ENCODE measurements at places on chromosomes 2 and 18.

DNA sequence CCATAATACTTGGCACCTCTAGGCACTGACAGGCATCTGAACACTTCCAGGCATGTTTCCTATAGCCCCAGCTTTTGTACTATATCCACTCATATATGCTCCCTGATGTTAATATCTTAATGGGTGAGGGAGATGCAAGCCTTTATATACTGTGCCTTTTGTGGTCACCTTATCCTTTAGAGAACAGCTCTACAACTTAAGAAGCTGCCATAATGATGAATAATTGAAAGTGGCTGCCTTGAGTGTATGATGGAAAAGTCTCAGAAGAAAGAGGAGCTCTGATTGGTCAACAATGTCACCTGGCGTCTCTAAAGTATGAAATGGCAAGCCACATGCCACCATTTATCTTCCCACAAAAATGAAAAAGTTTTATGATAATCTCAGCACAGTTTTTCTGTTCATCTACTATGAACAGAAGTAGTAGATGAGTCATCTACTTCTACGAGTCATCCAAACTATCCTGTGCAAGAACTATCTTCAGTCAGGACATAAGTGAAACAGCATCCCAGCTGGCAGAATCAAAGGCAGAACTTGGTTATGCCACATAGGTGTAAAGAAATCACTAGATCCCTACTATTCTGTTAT is 997.9 kb upstream of the CELF4 start:
- no peak for DNase-seq

DNA sequence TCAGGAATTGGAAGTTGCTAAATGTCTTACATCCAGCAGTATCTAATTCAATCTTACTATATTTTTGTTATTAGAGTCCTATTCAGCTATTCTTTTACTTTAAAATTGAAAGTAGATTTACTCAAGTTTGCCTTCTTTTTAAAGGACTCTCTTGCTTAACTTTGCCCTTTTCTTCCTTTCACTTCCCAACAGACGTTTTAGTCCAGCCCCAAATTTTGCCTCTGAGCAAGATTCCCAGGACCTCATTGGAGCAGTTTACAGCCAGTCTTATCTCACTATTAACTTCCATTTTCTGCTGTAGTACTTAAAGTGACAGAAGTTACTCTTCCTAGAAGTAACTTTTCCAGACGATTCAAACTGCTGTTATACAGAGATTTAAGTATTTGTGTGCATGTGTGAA is 1.7 kb upstream of the PRKD3 start:
- DNase-seq = no peak

GRCh38 chr2:53448591-53448990 is 319.0 kb upstream of the CHAC2 start:
- no peak for DNase-seq

- no peak for DNase-seq
Measured at GRCh38 chr18:76445741-76446232, 49.3 kb downstream of the ZNF516 start.

DNA sequence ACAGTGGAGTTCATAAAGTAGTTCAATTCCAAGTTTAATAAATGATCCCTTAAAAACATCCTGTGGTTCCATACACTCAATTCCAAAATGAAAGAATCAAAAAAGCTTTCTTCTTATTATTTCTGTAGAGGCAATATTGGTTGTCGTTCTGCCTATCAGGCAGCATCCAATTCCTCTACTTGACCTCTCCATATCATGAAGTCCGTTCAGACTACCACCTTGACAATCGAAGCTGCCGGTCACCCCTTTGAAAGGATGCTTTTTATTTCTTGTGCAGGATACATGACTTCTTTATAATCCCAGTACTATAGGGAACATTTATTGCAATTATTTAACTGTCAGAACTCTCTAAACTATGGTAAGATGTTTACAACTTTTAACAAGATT is 3.3 kb upstream of the KCTD1 start:
- DNase-seq = no peak

- no peak for DNase-seq
Measured at GRCh38 chr2:195486987-195487644, 169.9 kb upstream of the SLC39A10 start.

Data from activated naive CD8-positive, alpha-beta T cell treated with anti-CD3 and anti-CD28 coated beads, Interleukin-2, amount 50 U/mL, for 16 hours (primary cell).